ENCODE measurements at places on chromosomes 13 and 19. TPM values are rescaled to one million over a fixed set of nuclear protein-coding genes. Genes with fewer than 3 reads are reported as not detected.

Gene C5AR2
- total RNA-seq: not detected

Gene NAPSA
- total RNA-seq: 15.8 TPM

Gene VSTM2B
- not detected for total RNA-seq

Gene TGFBR3L
- 7.5 TPM for total RNA-seq

Gene GPC5
- total RNA-seq: not detected

Gene IGFL1
- total RNA-seq: not detected

GRCh38 chr13:96684469-96684868 is 309.8 kb downstream of the OXGR1 start:
- H3K4me3 ChIP-seq: no peak overlapping the region
- H3K36me3 ChIP-seq: no peaks in the 10 kb centered on the region
- H3K27ac ChIP-seq: no peak overlapping the region
- no peak for DNase-seq
- no peaks in the 10 kb centered on the region for H3K27me3 ChIP-seq

- DNase-seq: no peak
- H3K36me3 ChIP-seq: no peaks in the 10 kb centered on the region
- no peak overlapping the region for H3K4me3 ChIP-seq
- no peaks in the 10 kb centered on the region for H3K4me1 ChIP-seq
- H3K27ac ChIP-seq: no peak overlapping the region
These were observed 519.9 kb downstream of the PCDH17 start for GRCh38 chr13:58151452-58151851.

DNA sequence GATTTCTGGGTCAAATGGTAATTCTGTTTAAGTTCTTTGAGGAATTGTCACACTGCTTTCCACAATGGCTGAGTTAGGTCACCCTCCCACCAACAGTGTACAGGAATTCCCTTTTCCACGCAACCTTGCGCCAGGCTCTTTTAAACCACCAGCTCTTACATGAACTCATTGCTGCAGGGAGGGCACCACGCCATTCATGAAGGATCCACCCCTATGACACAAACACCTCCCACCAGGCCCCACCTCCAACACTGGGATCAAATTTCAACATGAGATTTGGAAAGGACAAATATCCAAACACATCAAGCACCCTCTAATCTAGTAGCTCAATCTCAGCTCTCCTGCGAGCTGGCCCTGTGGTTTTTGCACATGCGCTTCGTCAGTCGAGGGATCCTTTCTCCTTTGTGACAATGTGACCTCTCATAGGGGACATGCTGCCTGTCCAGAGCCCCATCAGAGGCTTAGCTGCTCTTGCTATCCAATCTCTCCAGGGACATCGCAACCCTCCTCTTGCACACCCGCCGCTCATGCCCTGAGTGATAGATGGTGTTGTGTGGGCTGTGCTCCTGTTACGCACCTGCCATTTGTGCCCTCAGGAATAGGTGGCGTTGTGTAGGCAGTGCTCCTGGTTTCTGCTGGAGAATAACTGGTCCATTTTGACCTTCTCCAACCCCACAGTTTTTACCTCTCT is 328.0 kb downstream of the UQCRFS1 start:
- no peaks in the 10 kb centered on the region for H3K36me3 ChIP-seq
- no peak overlapping the region for H3K4me3 ChIP-seq
- H3K4me1 ChIP-seq: no peaks in the 10 kb centered on the region
- H3K27ac ChIP-seq: no peak overlapping the region
- H3K27me3 ChIP-seq: peaks cover 8% of the 10 kb centered on the region
- DNase-seq: no peak

DNA sequence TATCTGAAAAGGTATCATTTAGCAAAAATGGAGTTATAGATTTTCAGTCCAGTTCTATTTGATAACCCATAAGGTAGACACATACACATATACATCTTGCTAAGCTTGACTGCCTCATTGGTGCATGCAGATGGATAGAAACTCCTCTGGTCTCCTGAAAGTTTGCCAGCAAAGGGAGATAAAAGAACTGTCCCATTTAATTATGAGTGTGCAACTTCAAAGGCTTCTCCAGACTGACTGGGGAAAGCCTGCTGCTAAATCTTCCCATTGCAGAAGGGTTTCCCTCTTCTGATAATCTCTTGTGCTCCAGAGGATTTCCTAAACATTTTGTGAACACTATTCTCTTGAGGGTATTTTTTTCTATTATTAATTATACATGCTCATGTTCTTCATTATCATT is 131.9 kb downstream of the ITGBL1 start:
- no peaks in the 10 kb centered on the region for H3K36me3 ChIP-seq
- peaks cover 2% of the 10 kb centered on the region for H3K27me3 ChIP-seq
- DNase-seq: no peak

DNA sequence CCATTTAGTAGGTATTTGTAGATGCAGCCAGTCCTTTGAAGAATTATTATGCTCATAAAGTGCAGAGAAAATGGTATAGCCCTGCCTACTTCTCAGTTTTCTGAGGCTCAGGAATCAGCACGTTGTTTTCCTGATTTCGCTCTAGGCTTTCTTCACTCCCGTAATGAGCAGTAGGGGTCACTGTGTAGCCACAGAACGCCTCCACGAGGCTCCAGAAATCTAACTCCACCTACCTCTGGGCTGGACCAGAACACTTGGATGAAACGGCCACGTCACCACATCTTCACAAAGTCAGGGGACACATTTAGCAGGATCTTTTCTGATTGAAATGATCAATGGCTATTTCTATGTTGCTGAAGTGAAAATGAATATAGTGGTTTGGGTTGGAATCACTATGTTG is 49.8 kb upstream of the GTF3A start:
- H3K36me3 ChIP-seq: no peaks in the 10 kb centered on the region
- H3K27ac ChIP-seq: no peak overlapping the region
- DNase-seq: peak; percentile 38
- H3K4me1 ChIP-seq: peaks cover 26% of the 10 kb centered on the region

DNA sequence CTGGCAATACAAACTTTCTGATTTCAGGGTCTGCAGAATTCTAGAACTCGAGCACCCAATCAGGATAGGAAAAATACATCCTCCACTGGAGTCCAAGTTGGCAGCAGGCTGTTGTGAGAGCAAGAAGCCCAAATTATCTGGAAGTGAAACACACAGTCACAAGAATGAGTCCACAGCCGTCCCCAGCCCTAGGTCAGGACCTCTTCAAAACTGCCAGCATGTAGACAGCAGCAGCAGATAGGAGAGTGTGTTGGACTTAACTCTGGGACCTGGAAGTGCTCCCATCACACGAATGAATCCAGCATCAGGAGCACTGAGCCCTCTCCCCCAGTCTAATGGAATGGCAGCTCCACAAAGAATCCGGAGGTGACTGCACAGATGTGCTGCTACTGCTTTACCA is 420.7 kb downstream of the OXGR1 start:
- no peaks in the 10 kb centered on the region for H3K36me3 ChIP-seq
- H3K27me3 ChIP-seq: no peaks in the 10 kb centered on the region
- H3K4me3 ChIP-seq: no peak overlapping the region

GRCh38 chr19:44687888-44688287 is 11.1 kb upstream of the CEACAM16 start:
- H3K27me3 ChIP-seq: peaks cover 14% of the 10 kb centered on the region
- H3K4me1 ChIP-seq: peaks cover 48% of the 10 kb centered on the region
- no peak overlapping the region for H3K4me3 ChIP-seq
- DNase-seq: no peak

DNA sequence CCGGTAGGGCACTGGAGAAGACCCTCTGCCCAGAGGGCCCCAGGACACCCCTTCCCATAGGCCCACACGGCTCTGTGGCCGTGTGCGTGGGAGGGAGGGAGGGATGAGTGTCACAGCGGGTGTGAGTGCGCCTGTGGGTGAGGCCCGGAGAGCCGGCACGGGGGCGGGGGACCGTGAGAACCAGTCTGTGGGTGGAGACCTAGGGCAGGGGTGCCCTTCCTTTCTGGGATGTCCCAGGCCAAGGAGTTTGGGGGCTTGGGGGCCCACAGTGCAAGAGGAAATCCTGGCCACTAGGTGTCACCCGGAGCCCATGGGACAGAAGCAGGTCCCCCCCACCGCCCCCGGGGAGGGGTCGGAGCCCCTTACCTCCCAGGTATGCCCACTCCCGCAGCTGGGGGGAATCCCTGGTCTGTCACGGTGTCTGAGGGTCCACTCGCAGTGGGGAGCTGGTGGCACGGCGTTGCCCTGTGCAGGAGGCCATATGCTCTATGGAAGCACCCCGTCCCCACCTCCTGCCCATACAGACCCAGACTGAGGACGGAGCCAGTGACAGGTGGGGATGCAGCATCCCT is 16.0 kb upstream of the SLC7A10 start:
- H3K27ac ChIP-seq: no peak overlapping the region
- no peaks in the 10 kb centered on the region for H3K4me1 ChIP-seq
- H3K27me3 ChIP-seq: peaks cover 2% of the 10 kb centered on the region
- no peak overlapping the region for H3K4me3 ChIP-seq
- H3K36me3 ChIP-seq: no peaks in the 10 kb centered on the region

GRCh38 chr13:111577208-111577828 is 256.9 kb downstream of the TEX29 start:
- no peak for DNase-seq
- no peaks in the 10 kb centered on the region for H3K36me3 ChIP-seq

DNA sequence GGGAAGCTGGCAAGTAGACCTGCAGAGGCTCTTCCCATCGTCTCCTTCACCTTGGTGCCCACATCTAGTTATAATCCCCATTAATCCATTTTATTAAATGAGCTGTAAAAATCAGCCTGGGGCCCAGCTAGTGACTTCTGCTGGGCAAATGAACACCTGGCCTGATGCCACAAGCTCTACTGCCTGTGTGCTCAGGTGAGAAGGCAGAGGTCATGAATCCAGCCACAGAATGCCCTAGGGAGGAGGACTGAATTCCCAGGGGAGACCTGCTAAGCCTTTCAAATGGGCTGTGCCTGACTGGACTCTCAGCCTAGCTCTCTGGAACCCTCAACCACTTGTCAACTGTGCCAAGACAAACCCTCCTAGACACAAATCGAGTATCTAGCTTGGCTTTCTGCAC is 74.0 kb downstream of the PDS5B start:
- peaks cover 6% of the 10 kb centered on the region for H3K4me1 ChIP-seq
- H3K36me3 ChIP-seq: peaks cover 31% of the 10 kb centered on the region
- no peak overlapping the region for H3K4me3 ChIP-seq
- no peaks in the 10 kb centered on the region for H3K27me3 ChIP-seq
- no peak overlapping the region for H3K27ac ChIP-seq

GRCh38 chr13:41137241-41137640 is 4.6 kb upstream of the KBTBD6 start:
- H3K27ac ChIP-seq: no peak overlapping the region
- peaks cover 17% of the 10 kb centered on the region for H3K4me1 ChIP-seq
- DNase-seq: no peak
- H3K27me3 ChIP-seq: peaks cover 3% of the 10 kb centered on the region

DNA sequence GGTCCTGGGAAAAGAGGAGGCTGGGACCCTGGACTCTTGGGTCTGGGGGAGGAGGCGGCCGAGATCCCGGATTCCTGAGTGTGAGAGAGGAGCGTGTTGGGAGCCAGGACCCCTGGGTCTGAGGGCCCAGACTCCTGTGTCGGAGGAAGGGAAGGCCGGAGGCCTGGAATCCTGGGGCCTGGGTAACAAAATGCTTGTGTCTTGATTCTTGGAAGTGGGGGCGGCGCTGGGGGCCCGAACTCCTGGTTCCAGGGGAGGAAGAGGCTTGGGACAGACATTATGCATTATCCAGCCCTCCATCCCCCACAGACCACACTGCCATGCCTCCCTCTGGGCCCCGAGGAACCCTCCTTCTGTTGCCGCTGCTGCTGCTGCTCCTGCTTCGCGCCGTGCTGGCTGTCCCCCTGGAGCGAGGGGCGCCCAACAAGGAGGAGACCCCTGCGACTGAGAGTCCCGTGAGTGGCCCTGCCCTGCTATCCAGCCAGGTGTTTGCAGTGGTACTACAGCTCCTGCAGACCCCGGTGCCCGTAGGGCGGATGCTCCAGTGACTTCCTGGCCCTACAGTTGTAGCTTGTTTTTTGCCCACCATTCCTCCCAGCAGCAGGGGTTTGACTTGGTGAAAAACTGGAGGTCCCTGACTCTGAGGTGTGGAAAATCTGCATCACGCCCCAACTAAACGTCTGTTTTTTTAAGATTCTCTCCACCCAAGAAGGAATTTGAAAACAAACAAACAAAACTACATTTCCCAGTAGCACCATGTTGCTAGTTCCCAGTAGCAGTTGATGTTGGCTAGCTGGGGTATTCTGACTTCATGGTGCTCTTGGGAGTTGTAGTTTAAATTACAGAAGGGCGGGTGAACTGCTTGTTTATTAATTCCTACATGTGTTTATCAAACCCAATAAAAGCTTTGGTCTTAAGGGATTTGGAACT is 630 bp downstream of the NUCB1 start:
- H3K27ac ChIP-seq: peak overlapping the region; percentile 96
- H3K27me3 ChIP-seq: peaks cover 3% of the 10 kb centered on the region
- no peak for DNase-seq
- peaks cover 29% of the 10 kb centered on the region for H3K36me3 ChIP-seq

DNA sequence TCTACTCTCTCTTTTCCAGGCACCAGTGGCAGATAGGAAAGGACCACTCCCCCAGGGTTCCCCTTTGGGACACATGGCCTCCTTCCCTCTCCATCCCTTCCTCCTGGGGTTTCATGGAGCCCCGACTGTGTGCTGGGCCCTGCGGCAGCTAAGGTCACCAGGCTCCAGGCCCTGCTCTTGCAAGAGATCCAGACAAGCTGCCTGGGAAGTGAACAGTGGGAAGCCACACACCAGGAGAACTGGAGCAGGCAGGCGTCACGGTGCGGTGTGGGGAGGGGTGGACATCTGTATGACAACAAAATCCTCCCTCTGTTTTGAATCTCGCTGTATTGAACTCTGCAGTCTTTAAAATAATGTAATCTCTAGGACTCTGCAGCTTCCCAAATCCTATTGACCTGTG is 330.1 kb downstream of the UQCRFS1 start:
- H3K4me1 ChIP-seq: no peaks in the 10 kb centered on the region
- H3K27ac ChIP-seq: no peak overlapping the region
- H3K27me3 ChIP-seq: peaks cover 8% of the 10 kb centered on the region
- H3K4me3 ChIP-seq: no peak overlapping the region
- H3K36me3 ChIP-seq: no peaks in the 10 kb centered on the region

GRCh38 chr19:50512112-50512998 is 1.4 kb downstream of the ASPDH start:
- H3K36me3 ChIP-seq: peaks cover 8% of the 10 kb centered on the region
- H3K4me1 ChIP-seq: peaks cover 18% of the 10 kb centered on the region
- H3K27ac ChIP-seq: no peak overlapping the region
- peaks cover 10% of the 10 kb centered on the region for H3K27me3 ChIP-seq
- peak overlapping the region; percentile 17 for H3K4me3 ChIP-seq

GRCh38 chr19:840519-841206 is at the start of gene PRTN3:
TSS of gene PRTN3 (plus strand) at chr19:840999. CDS start at chr19:841009, 10 bp downstream.
- H3K27me3 ChIP-seq: peaks cover 13% of the 10 kb centered on the region
- no peak within 1 kb of the TSS for H3K4me3 ChIP-seq
- no peak for DNase-seq
- no peaks in the 10 kb centered on the region for H3K36me3 ChIP-seq
- H3K4me1 ChIP-seq: no peaks in the 10 kb centered on the region
- H3K27ac ChIP-seq: peak within 1 kb of the TSS; percentile 1

GRCh38 chr19:15248106-15248505 is 15.9 kb upstream of the EPHX3 start:
- no peak overlapping the region for H3K4me3 ChIP-seq
- no peaks in the 10 kb centered on the region for H3K27me3 ChIP-seq
- H3K4me1 ChIP-seq: no peaks in the 10 kb centered on the region
- H3K36me3 ChIP-seq: peaks cover 29% of the 10 kb centered on the region
- no peak for DNase-seq

GRCh38 chr13:27259831-27260230 is 8.5 kb downstream of the RPL21 start:
- H3K36me3 ChIP-seq: peaks cover 53% of the 10 kb centered on the region
- H3K27ac ChIP-seq: peak overlapping the region; percentile 14
- no peak overlapping the region for H3K4me3 ChIP-seq
- peaks cover 38% of the 10 kb centered on the region for H3K4me1 ChIP-seq
- H3K27me3 ChIP-seq: no peaks in the 10 kb centered on the region
- DNase-seq: no peak

GRCh38 chr19:53942001-53942786 is 20.5 kb upstream of the CACNG8 start:
- H3K4me1 ChIP-seq: no peaks in the 10 kb centered on the region
- peaks cover 15% of the 10 kb centered on the region for H3K27me3 ChIP-seq
- no peak overlapping the region for H3K27ac ChIP-seq
- no peak overlapping the region for H3K4me3 ChIP-seq
- no peak for DNase-seq
